Activated CD8-positive, alpha-beta memory T cell treated with anti-CD3 and anti-CD28 coated beads for 4 hours (primary cell): ENCODE measurements at places on chromosomes 4 and X.

- DNase-seq, result no peak
Observed at GRCh38 chrX:6768881-6769280, 234.0 kb upstream of the VCX3A start.

DNA sequence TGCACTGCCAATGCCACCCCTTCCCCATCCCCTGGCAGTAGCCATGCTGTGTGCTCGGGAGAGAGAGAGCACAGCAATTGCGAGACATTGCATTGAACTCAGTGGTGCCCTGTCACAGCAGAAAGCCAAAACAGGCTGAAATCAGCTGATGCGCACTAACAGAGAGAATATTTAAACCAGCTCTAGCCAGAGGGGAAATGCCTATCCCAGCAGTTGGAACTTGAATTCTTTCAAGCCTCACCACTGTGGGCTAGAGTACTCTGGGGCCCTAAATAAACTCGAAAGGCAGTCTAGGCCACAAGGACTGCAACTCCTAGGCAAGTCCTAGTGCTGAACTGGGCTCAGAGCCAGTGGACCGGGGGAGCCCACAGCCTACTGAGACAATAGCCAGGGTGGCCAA lies 17.7 kb upstream of the RP2 start:
- no peak for DNase-seq

- no peak for DNase-seq
Observed at GRCh38 chrX:41956027-41956426, 32.7 kb upstream of the CASK start.

DNA sequence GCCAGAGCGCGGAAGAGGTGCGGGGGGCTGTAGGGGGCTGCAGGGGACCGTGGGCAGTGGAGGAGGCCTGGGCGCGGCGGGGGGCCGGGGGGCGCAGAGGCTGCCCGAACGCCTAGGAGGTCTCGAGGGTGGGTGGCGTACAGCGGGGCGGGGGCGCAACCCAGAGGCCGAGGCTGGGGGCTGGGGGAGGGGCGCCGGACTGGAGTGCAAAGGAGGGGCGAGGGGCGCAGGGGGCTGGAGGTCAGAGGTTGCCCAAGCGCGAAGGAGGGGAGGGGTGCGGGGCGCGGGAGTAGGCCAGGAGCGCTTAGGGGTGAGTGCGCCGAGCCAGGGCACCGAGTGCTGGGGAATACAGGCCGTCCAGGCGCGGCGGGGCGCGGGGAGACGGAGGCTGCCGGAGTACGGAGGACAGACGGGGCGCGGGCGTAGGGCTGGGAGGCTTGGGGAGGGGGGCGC lies 255 bp downstream of the GYG2 start:
- no peak for DNase-seq

- DNase-seq, result no peak
Observed at GRCh38 chr4:27027428-27027827, 166.8 kb downstream of the STIM2 start.

DNA sequence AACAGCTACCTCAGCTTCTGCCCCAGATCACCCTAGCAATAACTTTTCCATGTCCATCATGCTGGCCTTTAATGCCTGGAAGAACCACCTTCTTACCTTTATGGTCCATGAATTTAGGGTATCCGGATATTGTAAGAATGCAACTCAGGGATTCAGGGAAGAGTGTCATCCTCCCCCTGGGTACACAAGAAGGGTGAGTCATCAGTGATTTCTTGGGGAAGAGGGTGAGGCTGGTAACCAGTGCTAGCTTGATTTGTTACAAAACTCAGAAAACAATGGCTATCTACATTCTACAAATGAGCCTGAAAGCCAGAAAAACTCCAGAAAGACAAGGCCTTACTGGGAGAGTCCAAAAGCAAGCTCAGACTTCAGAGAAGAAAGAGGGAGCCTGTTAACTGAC lies 10.4 kb upstream of the NALF2 start:
- no peak for DNase-seq

DNA sequence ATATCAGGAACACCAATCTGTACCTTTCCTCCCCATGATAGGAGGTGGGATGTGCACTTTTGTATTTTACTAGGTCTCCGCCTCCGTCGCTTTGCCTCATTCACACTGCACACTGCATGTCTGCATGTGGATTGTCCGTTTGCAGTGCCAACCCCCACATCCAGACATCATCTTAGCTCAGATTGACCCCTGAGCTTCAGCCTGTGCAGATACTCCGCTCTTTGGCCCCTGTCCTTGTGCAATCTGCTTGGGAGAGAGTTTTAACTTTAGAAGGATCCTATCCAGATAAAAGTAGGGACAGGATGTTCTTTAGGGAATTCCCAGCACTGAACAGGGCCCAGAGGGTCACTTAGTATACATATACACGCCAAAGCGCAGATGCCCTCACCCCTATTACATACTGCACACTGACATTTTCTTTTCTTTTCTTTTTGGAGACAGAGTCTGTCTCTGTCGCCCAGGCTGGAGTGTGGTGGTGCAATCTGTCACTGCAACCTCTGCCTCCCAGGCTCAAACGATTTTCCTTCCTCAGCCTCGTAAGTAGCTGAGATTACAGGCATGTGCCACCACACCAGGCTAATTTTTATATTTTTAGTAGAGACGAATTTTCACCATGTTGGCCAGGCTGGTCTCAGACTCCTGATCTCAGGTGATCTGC lies 43.3 kb upstream of the FBXW7 start:
- no peak for DNase-seq

- DNase-seq, result no peak
Observed at GRCh38 chr4:138298866-138299265, 56.7 kb upstream of the SLC7A11 start.

- no peak for DNase-seq
Observed at GRCh38 chrX:154048398-154048797, 28.7 kb upstream of the IRAK1 start.

DNA sequence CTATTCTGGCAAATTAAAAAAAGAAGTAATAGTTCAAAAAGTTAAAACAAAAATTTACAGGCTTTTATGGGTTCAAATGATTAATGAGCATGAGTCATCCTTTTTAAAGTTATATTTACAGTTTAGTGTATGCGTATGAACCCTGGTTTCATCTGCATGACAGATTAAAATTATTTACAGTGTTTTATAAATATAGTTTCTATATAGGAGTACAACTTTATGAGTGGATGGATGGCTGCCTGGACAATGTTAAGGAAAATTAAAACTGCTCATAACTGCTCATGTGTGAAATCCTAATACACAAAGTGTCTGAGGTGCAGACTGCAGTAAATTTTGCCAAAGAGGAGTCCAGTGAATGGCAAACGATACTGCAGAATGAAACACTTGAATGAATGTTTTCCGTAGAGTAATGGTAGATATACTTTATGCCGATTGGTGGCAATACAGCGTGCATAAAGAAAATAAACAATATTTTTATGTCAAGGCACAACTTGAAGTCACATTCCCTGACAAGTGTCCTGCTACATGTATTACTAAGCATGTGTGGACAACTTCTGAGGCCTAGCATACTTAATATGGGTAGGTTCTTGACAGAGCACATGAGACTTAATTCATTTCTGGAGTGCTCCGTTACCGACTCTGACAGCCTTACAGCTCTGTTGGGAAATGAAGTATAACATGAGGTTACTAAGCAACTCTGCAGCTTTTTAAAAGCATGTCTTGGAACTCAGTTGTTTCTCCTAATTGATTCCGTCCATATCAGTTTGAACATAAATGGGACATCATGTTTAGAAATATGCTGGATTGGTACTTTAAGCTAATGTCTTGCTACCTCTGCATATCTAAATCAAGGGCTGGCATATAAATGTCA lies 985.6 kb upstream of the PCDH7 start:
- DNase-seq, result no peak

DNA sequence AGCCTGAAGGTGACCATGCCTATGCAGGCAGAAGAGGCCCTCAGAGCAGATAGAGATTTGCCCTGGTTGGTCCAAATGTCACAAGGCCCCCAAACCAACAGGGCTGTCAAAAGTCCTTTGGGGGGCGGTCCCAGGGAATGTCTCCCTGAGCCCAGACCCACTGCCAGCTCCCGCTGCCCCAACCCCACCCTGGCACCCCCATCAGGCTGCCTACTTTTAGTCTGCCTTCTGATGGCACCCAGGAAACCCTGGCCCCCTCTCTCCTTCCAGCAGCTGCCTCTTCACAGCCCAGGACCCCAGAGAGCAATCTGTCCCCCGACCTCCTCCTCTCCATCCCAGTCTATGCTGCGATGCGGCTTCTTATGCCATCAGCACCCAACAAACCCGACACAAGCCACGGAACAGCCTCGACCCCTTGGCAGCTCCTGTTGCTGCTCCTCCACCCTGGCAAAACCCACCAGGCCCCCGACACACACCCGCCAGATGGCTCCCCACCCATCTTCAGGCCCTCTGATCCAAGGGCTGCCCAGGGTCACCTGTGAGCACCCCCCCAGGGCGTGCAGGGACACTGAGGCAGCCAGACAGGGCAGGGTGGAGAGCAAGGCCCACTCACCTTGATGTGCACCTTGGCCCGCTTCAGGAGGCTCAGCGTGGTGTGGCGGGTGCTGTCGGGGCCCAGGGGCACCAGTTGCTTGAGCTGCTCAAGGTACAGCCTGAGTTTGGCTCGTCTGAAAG lies 9.9 kb downstream of the MXD4 start:
- no peak for DNase-seq

DNA sequence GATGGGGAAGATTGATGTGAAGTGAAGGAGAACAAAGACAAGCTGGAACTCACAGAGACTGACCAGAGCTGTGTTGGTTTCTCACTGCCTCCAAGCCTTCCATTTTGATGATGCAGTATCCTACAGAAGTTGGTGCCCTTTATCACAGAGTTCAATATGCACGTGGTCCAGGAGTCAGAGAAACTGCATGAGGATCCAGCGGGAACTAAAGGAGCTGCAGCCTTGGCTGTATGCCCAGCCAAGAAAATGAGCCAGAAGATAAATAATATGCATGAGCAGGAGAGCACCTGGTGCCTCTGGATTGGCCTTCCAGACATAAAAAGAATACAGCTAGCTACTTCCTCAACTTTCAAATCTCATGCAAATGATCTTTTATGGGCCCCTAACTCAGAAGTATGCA lies 44.3 kb upstream of the DCLK2 start:
- no peak for DNase-seq

- DNase-seq, result no peak
Observed at GRCh38 chr4:180152831-180153230, 2090.4 kb upstream of the TENM3 start.

DNA sequence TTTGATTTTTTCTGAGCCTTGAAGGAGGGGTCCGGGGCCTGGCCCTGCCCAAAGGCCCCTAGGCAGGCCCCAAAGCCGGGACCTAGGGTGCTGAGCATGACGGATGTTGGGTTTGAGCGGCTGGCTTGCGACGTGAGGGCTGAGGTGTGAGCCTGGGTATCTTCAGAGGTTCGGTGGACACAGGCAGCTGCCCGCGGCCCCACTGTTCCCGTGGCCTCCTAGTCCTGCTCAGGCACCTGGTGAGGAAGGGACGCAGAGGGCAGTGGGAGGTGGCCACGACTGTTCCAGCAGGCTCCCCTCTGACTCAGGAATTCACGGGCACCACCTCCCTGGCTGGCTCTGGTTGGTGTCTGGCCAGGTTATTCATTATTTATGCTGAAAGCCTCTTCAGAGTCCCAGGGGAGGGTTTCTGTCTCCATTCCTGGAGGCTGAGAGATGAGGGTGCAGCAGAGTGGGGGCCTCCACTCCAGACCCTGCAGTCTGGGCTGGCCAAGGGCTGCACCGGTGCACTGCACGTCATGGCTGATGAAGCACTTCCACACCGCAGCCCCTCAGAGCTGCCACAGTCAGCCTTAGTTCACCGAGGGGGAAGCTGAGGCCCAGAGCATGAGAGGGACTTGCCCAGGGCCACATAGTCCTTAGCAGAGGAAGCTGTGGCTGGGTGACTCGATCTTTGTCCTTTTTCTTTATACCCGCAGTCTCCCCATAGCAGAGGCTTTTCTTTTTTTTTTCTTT lies 2.2 kb downstream of the MSANTD1 start:
- no peak for DNase-seq

- DNase-seq, result no peak
Observed at GRCh38 chr4:78250500-78250899, 193.4 kb downstream of the FRAS1 start.

DNA sequence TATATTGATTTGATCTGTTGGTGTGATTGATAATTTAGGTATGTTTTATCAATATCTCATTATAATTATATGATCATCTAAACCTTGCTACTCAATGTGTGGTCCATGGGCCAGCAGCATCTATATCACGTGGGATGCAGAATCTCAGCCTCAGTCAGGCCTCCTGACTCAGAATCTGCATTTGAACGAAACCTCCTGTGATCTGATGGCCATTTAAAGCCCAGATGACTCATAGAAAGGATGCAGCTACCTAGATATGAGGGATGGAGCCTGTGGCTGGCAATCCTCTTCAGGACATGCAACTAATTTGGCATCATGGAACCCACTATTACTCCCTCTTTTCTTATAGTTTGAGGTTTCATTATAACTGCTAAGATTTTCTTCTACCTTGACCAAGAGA lies 11.3 kb upstream of the CHRNA9 start:
- no peak for DNase-seq
